ENCODE measurements at places on chromosomes 11 and 22. TPM values are rescaled to one million over a fixed set of nuclear protein-coding genes. Genes with fewer than 3 reads are reported as not detected.
A peak's percentile ranks its signal among the peaks of the same experiment; 100 is the strongest.

Gene ADM
- 69.0 TPM for total RNA-seq

GRCh38 chr11:132439711-132440255, 1069.4 kb downstream of the NTM start:
- no peak overlapping the region for H3K4me3 ChIP-seq
- H3K4me1 ChIP-seq = no peaks in the 10 kb centered on the region
- DNase-seq = no peak
- H3K27me3 ChIP-seq = no peaks in the 10 kb centered on the region
- no peak overlapping the region for H3K27ac ChIP-seq
- H3K36me3 ChIP-seq = no peaks in the 10 kb centered on the region

DNA sequence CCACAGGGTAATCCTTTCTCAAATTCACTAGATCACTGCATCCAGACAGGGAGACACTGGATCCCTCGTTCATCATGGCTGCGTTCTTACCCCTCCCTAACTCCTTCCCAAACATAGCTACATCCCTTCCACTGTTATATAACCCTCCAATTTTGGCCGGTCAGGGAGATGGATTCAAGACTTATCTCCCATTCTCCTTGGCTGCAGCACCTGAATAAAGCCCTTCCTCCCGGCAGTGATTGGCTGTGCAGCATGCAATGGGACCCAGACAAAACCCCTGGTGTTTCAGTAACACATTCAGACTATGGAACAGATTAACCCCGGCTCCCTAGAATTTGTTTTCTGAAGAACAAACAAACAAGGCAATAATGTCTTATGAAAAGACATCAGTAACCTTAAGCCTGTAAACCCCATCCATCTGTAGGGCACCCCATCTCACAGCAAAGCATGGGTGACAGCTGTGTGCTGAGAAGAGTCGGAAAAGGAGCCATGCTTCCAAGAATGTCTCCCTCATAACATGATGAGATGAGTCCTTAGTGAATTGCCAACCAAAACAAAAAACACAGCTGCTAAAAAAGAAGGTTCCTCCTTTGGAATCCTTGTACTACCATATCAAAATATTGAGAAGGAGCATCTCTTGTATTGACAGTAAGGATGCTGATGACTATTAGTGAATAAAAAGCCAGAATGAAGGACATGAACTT, 5.0 kb downstream of the MIF start:
- H3K27ac ChIP-seq = no peak overlapping the region
- H3K4me3 ChIP-seq = no peak overlapping the region
- no peaks in the 10 kb centered on the region for H3K27me3 ChIP-seq
- DNase-seq = no peak

DNA sequence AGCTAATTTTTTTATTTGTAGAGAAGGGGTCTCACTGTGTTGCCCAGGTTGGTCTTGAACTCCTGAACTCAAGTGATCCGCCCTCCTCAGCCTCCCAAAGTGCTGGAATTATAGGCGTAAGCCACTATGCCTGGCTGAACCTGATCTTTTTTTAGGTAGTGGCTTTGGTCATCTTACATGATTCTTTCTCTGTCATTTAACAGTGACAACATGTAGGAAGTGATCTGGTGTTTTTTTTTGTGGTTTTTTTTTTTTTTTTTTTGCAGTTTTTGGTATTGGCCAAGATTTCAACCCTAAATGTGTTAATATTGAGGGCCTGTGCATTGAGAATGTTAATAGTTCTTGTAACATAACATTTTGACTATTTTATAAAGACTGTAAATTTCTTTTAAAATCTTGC, 8.0 kb upstream of the FERMT3 start:
- no peak for DNase-seq
- H3K36me3 ChIP-seq = peaks cover 100% of the 10 kb centered on the region
- no peak overlapping the region for H3K27ac ChIP-seq
- no peak overlapping the region for H3K4me3 ChIP-seq

GRCh38 chr11:14567064-14567651, 47.0 kb upstream of the PSMA1 start:
- H3K4me3 ChIP-seq = no peak overlapping the region
- no peaks in the 10 kb centered on the region for H3K4me1 ChIP-seq
- H3K27ac ChIP-seq = no peak overlapping the region
- no peak for DNase-seq

DNA sequence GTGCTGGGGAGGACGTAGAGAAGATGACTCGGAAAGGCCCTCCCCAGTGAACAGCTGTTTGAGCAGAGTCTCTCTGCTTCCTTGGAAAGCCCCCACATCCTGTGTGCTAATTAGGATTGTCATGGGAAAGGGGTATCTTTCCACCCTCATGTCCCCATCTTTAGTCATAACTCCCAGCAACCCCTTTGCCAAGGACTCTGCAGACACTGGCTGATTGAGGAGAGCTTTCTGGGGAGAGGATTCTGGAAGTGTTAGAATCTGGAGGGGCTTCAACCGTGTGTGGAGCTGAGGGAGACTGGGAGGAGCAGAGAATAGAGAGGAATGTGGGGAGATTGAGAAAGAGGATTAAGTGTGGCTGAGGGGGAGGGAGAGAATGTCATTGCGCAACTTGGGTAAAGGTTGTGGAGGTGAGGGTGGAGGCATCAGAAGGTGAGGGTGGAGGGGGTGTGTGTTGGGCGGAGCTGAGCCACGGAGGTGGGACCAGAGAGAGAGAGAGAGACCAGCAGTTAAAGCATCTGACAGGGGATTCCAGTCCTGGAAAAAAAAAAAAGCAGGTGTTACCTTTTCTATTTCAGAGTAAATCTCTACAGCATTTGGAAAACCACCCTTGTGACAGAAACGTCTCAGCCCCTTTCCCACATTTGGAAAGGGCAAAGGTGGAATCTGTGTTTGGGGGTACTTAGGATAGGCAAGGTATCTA, 2.2 kb downstream of the DTX4 start:
- no peaks in the 10 kb centered on the region for H3K27me3 ChIP-seq
- H3K27ac ChIP-seq = peak overlapping the region; percentile 86

GRCh38 chr11:90220391-90220790, 2.5 kb downstream of the CHORDC1 start:
- peaks cover 10% of the 10 kb centered on the region for H3K36me3 ChIP-seq
- peak overlapping the region; percentile 83 for H3K4me3 ChIP-seq
- H3K27me3 ChIP-seq = no peaks in the 10 kb centered on the region

Gene APLP2
- 217 TPM for total RNA-seq

GRCh38 chr22:47067321-47067890, 305.0 kb downstream of the TBC1D22A start:
- H3K36me3 ChIP-seq = peaks cover 33% of the 10 kb centered on the region
- no peaks in the 10 kb centered on the region for H3K27me3 ChIP-seq
- no peak overlapping the region for H3K27ac ChIP-seq
- H3K4me1 ChIP-seq = no peaks in the 10 kb centered on the region
- peak; percentile 14 for DNase-seq
- H3K4me3 ChIP-seq = no peak overlapping the region

DNA sequence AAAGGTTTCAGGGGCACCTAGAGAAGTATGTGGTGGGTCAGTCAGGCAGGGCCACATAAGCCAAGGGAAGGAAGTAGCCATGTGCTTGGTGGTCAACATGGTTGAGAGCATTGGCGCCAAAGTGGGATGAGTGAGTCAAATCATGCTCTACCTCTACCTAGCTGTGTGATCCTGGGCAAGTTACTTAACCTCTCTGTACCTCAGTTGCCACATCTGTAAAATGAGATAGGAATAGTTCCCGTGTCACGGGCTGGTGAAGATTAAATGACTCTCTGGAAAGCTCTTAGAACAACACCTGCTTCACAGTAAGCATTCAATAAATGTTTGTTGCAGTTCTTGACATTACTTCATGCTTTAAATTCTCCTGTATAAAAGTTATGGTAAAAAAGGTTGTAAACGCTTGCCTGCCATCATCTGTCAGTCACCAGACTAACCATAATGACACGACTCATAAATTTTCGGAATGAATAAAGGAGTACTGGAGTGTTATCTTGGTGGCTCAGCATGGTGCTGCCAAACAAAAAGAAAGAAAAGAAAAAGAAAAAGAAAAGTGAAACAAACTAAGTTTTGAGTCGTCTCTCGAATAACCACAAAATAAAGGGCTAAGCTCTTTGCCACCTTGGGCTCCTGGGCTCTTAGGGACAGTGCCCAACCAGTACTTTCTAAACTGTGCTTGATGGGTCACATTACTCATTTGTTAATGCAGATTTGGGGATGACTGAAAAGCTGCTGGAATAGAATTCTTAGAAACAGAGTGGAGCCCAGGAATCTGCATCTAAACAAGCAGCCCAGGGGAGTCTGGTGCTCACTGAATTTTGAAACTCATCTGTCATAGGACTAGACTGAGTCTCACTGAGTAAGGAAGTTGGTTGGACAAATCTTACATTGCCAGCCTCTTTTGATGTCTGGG, 107.6 kb downstream of the LDLRAD3 start:
- no peak for DNase-seq
- H3K36me3 ChIP-seq = no peaks in the 10 kb centered on the region
- H3K4me3 ChIP-seq = no peak overlapping the region
- no peaks in the 10 kb centered on the region for H3K27me3 ChIP-seq
- H3K4me1 ChIP-seq = no peaks in the 10 kb centered on the region
- no peak overlapping the region for H3K27ac ChIP-seq

- no peaks in the 10 kb centered on the region for H3K36me3 ChIP-seq
- H3K4me3 ChIP-seq = no peak overlapping the region
- H3K27me3 ChIP-seq = no peaks in the 10 kb centered on the region
- peaks cover 9% of the 10 kb centered on the region for H3K4me1 ChIP-seq
- no peak for DNase-seq
Observed at GRCh38 chr11:121250843-121251242, 41.7 kb upstream of the SC5D start.

Measured in stomach (tissue), 19 donors.